Activated CD8-positive, alpha-beta memory T cell treated with anti-CD3 and anti-CD28 coated beads for 24 hours (primary cell): ENCODE measurements at places on chromosomes 1 and 21.
A peak's percentile ranks its signal among the peaks of the same experiment; 100 is the strongest.

DNA sequence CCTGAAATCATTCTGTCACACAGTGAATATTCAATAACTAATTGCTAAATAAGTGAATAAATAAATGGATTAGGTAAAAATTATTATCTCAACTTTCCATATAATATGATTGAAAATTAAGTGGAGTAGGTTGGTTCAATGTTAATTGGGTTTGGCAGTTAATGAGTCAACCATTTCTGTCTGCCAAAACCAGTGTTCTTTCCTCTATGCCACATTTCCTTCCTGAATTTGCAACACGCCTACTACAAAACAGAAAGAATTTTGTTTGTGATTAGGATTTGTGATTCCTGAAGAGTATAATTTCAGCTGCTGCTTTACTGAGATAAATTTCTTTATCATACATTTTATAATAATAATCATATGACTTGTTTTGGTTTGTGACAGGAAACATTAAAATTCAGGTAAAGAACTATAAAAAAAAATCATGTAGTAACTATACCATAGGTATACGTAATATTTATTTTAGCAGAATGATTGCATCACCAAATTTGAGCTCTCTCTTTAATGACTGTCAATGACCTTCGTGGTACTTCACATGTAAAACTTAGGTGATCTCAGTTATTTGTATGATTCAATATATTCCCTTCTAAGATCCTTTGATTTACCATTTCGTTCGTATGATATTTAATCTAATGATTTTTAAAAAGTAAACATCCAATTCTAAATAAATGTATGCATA, 241.3 kb downstream of the KCNT2 start:
- no peak for DNase-seq

DNA sequence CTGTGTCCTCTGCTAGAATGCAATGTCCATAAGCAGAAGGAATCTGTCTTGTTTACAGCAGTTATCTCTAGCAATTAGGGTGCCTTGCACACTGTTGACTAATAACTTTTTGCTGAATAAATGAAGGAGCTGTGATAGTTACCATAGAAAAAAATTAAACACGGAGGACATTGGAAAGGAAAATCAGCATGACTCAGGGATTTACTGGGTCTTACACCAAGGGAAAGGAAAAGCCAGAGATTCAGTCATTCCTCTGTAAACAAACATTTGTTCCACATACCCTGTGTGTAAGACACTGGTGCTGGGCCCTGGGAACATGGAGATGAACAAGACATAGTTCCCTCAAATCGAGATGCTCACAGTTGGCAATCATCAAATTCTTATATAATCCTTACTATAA, 183.3 kb downstream of the PTGER3 start:
- DNase-seq, result no peak

DNA sequence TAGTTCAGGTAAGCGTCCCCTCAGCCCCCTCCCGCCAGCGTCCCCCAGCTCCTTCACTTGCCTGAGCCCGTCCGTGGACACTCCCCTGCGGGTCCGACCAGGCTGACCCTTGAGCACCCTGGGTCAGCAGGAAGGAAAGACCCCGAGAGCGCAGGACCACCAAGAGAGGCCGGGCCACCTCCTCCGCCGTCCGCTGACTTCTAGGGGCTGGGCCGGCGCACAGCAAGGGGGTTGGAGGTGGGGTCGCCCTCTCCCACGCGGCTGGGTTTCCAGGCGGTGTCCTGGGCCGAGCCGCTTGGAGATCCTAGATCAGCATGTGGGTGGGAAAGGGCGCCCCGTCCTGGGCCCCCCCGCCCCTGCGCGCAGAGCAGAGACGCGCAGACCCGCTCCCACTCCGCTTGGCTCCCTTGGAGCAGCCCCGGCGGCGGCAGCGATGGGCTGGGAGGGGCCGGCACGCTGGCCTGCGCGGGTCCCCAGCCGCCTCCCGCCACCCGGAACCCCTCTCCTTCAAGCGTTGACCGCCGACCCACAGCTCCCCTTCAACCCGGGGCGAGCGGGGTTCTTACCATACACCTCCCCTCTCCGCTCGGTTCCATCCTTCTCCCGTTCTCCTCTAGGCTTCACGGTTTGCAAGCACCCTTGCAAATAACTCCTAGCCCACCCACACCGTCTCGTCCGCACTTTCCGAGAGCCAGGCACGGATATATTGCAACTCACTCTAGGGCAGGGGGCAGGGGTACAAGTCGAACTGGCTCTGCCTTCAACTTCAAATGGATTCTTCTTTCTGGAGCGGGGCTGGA, 7.5 kb downstream of the KNCN start:
- DNase-seq, result no peak

- DNase-seq, result no peak
Measured at GRCh38 chr1:45093334-45093733, 81.3 kb downstream of the UROD start.

DNA sequence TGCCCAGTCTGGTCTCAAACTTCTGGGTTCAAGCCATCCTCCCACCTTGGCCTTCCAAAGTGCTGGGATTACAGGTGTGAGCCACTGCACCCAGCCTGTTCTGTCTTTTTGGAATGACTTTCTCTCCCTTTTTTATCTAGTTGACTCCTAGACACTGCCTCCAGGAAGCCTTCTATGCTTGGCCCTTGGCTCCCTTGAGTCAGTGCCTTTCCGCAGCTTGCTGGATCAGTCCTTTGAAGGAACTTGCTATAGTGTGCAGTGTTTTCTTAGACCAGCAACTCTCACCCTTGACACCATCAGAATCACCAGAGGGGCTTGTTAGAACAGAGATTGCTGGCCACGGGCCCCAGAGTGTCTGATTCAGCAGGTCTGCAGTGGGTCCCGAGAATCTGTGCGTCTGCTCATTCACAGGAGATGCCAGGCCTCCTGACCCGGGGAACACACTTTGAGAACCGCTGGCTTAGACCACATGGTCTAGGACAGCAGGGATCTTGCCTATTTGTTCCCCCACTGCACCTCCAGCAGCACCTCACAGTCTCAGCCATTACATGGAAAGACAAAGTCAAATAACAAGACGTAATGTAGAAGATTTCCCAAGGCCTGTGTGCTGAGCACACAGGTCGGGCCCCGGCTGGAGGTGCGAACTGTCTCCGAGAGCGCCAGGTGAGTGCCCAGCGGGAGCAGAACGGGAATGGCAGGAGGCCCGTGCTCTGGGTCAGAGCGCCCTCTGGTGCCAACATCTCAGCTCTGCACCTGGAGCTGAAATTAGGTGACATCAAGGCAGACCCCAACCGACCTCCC, 27.4 kb upstream of the CTPS1 start:
- peak; percentile 84 for DNase-seq

- DNase-seq, result no peak
Measured at GRCh38 chr1:210223226-210223904, 9.2 kb upstream of the SERTAD4 start.

- no peak for DNase-seq
Measured at GRCh38 chr21:37507716-37508115, 141.1 kb downstream of the DYRK1A start.

DNA sequence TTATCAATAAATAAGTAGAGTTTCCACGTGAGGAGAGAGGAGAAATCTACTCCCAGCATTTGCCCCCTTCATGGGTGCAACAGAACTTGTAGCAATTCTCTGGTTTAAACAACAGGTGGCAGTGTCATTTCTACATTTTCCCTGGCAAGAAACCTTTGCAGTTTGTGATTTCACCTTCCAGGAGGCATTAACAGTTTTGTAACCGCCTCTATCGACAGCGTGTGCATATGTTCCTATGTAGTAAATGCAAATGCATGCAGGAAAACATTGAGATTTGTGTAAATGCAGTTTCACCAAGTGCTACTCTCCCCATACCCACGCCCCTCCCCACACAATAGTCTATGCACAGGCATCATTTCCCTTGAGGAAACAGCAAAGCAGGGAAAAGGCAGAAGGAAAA, 494.7 kb downstream of the SMYD3 start:
- DNase-seq, result no peak

GRCh38 chr1:165900576-165901380, 73.4 kb downstream of the UCK2 start:
- DNase-seq, result no peak

DNA sequence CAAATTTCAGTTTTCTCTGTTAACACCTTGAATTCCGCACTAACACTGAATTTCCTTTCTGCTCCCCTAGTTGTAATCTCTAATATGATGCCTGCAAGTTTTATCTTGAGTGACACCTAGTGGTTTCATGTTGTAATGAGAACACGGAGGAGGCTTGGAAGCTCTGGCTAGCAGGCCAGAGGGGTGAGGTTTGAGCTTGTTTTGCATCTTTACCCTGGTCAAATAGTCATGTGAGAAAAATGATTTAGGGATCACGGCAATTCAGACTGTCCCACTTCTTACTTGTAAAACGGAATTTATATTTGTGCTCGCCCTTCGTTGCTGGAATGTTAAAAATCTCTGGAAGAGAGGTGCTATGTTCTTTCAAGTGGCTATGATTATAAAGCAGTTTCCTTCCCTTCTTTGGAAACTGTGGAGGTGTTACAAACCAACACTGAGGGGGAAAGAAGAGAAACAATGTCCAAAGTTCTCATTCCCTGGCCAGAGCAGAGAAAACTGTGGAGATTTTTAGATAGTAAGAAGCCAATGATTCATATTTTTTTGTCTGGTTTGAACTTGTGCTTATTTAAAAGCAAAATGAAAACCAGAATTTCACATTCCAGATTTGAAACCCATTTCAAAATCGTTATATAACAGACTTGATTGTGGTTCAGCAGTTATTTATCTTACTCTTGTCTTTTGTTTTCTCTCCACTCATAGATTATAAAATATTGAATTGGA, 5.3 kb upstream of the MROH9 start:
- DNase-seq, result peak; percentile 57

- DNase-seq, result no peak
Measured at GRCh38 chr1:33634806-33635205, 162.4 kb downstream of the ZSCAN20 start.

GRCh38 chr1:115183158-115183557, 93.9 kb upstream of the TSPAN2 start:
- DNase-seq, result no peak

DNA sequence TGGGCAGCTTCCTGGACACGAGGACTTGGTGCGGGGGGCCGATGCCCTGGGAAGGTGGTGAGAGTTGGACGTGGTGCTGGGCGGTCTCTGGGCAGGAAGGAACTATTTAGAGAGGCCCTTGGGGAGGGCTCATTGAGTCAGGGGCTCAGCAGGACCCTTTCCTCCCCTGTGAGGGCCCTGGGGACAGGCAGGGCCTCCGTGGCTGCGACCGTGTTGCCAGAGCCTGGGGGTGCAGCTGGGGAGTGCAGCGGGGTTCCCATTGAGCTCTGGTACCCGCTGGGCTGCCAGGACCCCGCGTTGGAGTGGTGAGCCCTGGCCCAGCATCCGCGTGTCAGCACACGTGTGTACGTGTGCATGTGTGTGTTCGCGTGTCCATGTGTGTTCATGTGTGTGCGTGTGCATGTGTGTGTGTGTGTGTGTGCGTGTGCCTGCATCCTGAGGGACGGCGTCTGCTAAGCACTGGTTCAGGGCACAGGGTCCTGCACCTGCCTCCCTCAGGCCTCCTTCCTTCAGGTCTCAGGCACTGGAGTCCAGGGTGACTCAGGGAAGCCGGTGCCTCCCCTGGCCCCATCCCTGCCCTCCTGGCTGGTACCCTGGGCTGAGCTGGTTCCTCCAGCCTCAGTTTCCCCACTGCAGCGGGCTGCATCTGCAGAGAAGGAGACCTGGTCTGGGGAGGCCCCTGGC, 10.7 kb downstream of the RNF223 start:
- no peak for DNase-seq

- DNase-seq, result no peak
Measured at GRCh38 chr1:152954436-152954835, 7.4 kb downstream of the SPRR5 start.

DNA sequence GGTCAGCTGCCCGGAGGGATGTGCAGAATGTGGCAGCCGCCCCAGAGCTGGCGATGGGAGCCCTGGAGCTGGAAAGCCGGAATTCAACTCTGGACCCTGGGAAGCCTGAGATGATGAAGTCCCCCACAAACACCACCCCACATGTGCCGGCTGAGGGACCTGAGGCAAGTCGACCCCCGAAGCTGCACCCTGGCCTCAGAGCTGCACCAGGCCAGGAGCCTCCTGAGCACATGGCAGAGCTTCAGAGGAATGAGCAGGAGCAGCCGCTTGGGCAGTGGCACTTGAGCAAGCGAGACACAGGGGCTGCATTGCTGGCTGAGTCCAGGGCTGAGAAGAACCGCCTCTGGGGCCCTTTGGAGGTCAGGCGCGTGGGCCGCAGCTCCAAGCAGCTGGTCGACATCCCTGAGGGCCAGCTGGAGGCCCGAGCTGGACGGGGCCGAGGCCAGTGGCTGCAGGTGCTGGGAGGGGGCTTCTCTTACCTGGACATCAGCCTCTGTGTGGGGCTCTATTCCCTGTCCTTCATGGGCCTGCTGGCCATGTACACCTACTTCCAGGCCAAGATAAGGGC, 33.5 kb upstream of the LHX4 start:
- DNase-seq, result no peak

GRCh38 chr1:108646265-108646647, 14.6 kb downstream of the HENMT1 start:
- no peak for DNase-seq

- no peak for DNase-seq
Measured at GRCh38 chr1:238336531-238336930, 445.8 kb upstream of the ZP4 start.

- DNase-seq, result no peak
Measured at GRCh38 chr1:117591252-117591651, 14.6 kb upstream of the TENT5C start.

DNA sequence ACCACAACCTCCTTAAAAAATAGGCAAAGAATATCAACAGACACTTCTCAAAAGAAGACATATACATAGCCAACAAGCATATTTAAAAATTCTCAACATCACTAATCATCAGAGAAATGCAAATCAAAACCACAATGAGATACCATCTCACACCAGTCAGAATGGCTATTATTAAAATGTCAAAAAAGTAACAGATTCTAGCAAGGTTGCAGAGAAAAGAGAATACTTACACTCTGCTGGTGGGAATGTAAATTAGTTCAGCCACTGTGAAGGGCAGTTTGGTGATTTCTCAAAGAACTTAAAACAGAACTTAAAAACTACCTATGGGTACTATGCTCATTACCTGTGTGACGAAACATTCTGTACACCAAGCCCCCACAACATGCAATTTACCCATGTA, 20.7 kb downstream of the CD1B start:
- no peak for DNase-seq

DNA sequence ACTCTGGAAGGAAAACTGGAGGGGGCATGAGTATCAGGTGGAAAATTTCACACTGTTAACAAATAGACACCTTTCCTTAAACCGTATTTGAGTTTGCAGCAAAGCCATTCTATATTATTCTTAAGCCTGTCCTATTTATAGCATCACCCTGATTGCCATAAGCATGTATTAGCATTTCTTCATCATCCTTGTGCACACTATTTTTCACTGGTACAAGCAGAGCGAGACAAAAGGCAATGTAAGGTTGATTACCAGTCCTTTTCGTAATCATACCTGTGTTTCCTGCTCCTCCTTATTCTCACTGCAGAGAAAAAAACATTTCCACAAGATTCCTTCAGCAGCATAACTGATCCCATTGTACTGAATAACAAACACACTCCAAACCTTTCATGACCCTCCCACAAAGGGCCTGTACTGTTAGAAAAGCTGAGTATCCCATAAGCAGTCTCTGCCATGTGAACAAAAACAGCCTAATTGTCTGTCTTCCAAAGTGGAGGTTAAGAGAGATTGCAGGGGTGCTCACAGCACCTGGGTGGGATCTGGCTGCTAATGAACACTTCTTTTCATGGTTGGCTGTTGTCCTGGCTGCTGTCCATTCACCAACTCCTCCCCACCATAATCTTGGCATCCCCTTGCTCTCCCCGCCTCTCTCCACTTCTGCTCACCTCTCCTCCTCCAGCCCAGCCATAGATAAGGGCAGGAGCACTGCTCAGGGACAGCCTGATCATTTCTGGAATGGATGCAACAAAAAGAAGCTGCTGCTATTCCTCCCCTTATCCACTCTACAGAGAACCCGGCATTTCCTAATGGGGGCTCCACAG, 30.4 kb downstream of the VTCN1 start:
- no peak for DNase-seq

- no peak for DNase-seq
Measured at GRCh38 chr21:45575304-45575992, 33.2 kb upstream of the SLC19A1 start.
